NB4 (cell line): ENCODE measurements at places on chromosomes 16 and 17.

DNA sequence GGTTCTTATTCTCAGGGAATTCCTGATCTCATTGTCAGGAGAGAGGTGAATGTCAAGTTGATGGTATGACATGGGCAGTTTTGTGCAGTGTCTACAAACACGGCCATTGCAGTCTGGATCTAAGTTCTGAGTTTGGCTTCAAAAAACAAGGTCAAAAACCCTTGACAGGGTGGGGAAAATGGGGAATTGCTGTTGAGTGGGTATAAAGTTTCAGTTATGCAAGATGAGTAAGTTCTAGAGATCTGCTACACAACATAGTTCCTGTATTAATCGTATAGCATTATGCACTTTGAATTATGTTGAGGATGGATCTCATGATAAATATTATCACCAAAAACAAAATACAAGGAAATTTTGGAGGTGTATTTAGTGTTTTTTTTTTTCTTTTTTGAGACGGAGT, 36.6 kb upstream of the CARMIL2 start:
- peak; percentile 26 for DNase-seq

DNA sequence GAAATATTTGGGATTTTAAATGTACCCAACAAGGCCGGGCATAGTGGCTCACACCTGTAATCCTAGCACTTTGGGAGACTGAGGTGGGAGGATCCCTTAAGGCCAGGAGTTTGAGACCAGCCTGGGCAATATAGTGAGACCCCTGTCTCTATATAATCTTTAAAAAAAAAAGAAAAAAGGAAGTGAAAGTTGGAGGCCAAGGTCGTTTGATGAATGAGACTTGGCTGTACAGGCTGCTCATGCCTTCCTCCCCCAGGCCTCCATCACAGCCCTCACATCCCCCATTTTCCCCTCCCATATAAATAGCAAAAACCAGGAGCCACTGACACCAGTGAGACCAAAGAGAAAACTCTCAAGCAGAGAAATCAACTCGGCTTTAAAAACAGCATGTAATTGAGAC, 3.3 kb upstream of the CA7 start:
- peak; percentile 34 for DNase-seq

GRCh38 chr16:17538927-17539326, 68.2 kb upstream of the XYLT1 start:
- no peak for DNase-seq

GRCh38 chr17:61406971-61407911, 7.6 kb downstream of the TBX2 start:
- DNase-seq = no peak

DNA sequence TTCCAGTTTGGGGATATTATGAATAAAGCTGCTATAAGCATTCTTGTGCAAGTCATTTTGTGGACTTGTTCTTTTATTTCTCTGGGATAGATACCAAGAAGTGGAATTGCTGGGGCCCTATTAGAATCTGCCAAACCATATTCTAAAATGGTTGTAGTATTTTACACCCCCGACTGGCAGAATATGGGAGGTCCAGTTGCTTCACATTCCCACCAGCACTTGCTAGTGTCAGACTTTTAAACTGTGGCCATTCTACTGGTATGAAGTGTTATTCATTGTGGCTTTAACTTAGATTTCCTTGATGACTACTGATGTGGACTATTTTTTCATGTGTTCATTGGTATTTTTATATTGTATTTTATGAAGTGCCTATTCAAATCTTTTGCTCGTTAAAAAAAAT, 18.1 kb upstream of the NUP93 start:
- no peak for DNase-seq

DNA sequence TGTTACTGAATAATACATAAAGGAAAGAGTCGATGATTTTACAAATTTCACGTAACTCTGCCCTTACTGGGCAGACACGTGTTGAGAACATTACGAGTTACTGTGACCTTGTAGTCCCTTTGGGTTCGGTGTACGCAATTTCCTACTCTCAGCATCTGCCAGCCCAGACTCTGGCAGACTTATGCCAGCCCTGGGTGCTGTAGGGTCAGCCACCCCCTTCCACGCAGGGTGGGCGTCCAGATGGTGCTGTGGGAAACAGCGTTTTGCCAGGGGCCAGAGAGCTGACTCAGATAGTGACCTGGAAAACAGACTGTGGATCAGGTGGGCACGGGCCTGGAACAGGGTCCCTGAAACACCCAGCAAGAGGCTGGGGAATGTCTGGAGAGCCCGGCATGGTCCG, 148.9 kb downstream of the RPTOR start:
- no peak for DNase-seq

GRCh38 chr17:76736349-76737081, 616 bp downstream of the SRSF2 start:
- peak; percentile 65 for DNase-seq

- no peak for DNase-seq
Observed at GRCh38 chr17:37062021-37062420, 113.3 kb downstream of the AATF start.

DNA sequence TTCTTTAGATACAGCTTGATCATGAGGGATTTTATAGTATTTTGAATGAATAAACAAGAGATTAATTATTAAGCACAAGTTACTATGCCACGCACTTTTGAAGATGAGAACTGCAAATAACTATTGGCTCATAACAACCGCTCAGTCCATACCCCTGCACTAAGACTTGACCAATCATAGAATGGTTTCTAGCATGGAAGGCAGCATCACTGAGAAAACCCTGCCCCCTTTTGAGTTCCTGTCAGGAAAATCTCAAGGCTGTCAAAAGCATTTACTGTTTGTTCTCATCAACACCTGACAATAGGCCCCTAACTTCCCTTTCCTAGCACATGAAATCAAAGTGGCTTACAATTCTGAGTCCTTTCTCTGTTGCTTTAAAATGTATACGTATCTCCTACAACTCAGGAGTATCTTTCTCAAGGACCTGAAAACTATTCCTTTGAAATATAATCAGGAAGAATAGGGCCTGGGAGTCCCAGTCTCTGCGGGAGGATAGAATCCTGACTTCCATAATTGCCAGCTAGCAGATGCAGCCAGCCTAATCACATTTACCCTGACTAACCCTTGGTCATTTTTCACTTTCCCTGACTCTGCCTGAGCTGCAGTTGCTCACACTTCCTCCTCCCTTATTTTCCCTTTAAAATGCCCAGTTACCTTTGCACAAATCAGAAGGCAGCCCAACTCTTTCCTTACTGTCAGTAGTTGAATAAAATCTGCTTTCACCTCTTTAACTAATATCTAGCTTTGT, 9.1 kb upstream of the MMD start:
- DNase-seq = no peak

- DNase-seq = peak; percentile 34
Observed at GRCh38 chr16:79082970-79083369, 517.6 kb downstream of the MAF start.
